ENCODE measurements at places on chromosomes 2 and 18.

- DNase-seq, result no peak
Measured at GRCh38 chr2:99249951-99250350, 5.5 kb downstream of the LYG2 start.

GRCh38 chr2:5125017-5125730 lies 567.0 kb upstream of the SOX11 start:
- no peak for DNase-seq

DNA sequence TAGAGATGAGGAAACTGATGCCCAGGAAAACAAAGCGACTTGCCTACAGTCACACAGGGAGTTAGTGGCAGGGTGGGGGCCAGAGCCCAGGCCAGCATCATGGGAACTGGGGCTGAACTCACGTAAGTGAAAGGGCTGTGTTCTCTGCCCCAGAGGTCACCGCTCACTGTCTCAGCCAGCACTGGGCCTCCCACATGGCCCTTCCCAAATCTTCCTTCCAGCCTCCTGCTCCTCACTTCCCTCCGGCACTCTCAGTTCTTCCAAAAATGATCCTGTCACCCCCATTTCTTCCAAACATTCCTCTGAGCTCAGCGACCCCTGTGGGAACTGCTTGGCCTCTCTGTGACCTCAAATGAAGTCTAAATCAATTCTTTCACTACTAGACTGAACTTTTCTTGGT lies 90.5 kb upstream of the TMEM247 start:
- DNase-seq, result no peak

- no peak for DNase-seq
Measured at GRCh38 chr18:51385270-51385669, 187.8 kb upstream of the MEX3C start.

DNA sequence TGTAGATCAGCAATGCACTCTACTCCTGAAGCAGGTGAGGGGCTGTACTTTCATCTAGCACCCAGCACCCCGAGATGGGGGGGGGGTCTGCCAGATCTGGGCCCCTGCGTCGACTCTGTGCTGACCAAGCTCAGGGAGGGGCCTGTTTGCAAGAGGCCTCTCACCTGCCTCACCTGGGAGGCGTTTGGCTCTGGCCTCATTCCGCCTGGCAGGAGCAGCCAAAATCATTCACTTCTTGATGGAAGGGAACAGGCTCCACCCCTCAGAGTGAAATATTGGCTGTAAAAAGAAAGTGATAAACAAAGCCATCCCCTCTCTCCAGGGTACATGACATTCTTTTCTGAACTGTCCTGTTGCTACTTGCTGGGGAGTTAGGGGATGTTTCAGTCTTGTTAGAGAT lies 10.7 kb upstream of the IL1R2 start:
- no peak for DNase-seq

- no peak for DNase-seq
Measured at GRCh38 chr2:107511970-107512789, 314.5 kb upstream of the RGPD4 start.

GRCh38 chr18:62875323-62875722 lies 160.0 kb downstream of the PHLPP1 start:
- DNase-seq, result no peak

- no peak for DNase-seq
Measured at GRCh38 chr2:120298173-120298835, 45.7 kb downstream of the RALB start.

GRCh38 chr2:136324966-136325365 lies 207.0 kb upstream of the CXCR4 start:
- no peak for DNase-seq

DNA sequence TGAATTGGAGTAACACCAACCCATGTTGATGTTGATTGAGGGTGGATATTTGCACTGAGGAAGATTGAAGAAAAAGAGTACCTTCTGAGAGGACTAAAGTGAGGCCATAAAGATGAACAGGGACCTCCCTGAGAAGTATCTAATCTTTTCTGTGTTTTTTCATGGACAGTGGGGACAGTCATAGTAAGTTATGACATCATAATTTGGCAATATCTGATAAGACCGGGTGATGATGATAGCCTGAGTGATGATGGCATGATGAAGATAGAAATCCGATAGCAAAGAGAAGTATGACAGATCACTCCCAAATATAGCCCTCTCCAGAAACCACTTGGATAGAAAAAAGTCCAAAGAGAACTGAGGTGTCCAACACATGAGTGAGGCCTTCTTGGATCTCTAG lies 2.2 kb upstream of the ATP5MC3 start:
- DNase-seq, result no peak

- DNase-seq, result no peak
Measured at GRCh38 chr2:142599504-142599903, 278.0 kb upstream of the KYNU start.

GRCh38 chr2:181140414-181140813 lies 160.0 kb downstream of the UBE2E3 start:
- DNase-seq, result no peak

- no peak for DNase-seq
Measured at GRCh38 chr18:57961876-57962505, 82.0 kb upstream of the NEDD4L start.

Data from HuH-7 (cell line).